ENCODE measurements at places on chromosomes 7 and 10.

- DNase-seq, result no peak
Measured at GRCh38 chr10:95872158-95872711, 35.5 kb upstream of the CC2D2B start.

DNA sequence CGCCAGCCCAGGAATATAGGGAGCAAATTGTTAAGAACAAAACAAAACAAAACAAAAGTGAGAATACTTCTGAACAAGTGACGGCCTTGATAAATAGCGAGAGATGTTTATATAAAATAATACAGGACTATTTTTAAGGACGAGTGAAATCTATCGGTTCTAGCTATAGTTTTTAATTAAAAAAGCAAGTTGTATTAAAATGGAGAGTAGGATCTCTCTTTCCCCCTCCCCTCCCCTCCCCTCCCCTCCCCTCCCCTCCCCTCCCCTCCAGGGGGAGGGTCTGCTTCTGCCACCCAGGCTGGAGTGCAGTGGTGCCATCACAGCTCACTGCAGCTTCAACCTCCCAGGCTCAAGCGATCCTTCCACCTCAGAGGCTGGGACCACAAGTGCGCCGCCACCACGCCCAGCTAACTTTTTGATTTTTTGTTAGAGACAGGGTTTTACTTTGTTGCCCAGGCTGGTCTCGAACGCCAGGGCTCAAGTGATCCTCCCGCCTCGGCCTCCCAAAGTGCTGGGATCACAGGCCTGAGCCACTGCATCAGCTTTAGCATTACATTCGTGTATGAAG, 440 bp upstream of the TCAF1 start:
- no peak for DNase-seq

GRCh38 chr7:103065667-103066066, 8.9 kb downstream of the FBXL13 start:
- peak; percentile 63 for DNase-seq

DNA sequence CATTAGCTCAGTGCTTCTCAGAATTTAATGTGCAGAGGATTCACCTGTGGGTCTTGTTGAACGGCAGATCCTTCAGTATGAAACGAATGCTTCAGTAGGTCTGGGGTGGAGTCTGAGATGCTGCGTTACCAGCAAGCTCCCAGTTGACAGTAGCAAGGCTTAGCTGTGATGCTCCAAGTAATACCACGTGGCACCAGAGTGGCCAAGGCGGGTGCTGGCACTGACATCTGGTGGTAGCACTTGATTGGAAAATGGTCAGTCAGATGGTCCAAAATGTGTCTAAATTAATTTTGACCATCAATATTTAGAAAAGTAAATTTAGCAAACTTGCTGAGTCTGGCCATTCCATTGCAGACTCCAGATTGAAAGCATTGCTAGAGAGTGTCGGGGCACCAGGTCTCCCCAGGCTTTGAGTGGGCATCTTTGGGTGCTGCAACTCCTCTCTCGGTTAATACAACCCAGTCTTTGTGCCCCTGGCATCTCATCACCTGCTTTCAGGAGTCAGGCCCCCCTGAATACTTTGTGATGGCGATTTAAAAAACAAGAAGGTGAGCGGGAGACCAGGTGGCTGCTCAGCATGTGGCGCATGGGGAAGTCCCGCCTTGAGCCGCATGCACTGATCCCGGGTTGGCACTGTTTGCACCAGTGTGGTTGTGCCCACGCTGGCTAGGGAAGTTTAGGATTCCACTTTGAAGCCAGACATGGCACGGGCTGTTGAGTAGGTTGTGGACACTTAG, 130.1 kb downstream of the NT5C2 start:
- no peak for DNase-seq

DNA sequence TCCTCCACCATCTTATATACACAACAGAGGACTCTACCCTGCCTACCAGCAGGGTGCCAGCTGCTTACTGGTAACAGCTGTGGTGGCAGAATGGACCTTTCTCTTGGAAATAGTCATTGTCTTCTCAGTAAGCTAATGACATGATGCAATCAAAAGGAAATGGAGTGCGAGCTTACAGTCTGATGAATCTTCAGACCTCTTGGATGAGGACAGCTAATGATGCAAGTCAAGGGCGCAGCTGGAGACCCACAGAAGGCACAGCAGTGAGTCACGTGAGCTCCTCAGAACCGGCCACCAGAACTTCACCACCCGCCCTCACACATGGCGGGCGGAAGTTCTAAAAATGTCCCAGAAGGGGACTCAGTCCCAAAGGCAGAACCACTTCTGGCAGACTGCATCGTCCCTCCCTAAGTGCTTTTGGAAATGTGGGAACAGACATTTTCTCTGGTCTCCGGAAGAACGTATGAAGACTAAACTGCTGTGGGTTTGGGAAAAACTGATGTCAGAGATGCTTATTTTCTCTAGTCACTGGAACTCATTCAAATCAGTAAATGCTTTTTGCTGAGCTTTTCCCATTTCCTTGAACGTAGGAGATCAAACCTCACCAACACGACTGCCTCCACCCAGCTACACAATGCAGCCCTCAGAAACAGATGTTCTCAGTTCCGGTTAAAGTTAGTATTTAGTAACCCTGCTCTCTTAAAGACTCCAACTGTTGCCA, 96.4 kb downstream of the FAS start:
- peak; percentile 13 for DNase-seq

- no peak for DNase-seq
Measured at GRCh38 chr7:7595451-7595850, 28.8 kb downstream of the MIOS start.

GRCh38 chr10:76080451-76080850, 649.0 kb downstream of the LRMDA start:
- no peak for DNase-seq

DNA sequence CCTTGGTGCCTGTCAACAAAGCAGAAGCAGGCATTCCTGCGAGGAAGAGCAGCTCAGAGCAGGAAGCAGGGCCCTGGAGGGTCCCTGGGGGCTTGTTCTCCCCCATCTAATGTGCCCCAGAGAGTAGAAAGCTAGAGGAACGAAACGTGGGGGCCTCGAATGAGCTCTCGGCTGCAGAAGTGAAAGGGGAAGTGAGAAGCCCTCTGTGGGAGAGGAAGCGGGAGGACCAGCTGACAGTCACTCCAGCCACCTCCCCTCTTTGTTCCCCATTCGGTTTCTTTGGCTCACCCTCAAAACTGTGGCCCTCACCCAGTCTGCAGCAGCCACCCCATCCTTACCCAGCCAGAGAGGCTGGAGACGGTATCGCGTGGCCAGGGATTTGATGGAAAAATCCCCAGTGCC, 25.0 kb downstream of the C10orf105 start:
- no peak for DNase-seq
